CD4-positive, alpha-beta memory T cell (primary cell): ENCODE measurements at places on chromosomes 12 and 14.

- no peak for DNase-seq
Observed at GRCh38 chr12:52798671-52799504, 3.0 kb upstream of the KRT3 start.

DNA sequence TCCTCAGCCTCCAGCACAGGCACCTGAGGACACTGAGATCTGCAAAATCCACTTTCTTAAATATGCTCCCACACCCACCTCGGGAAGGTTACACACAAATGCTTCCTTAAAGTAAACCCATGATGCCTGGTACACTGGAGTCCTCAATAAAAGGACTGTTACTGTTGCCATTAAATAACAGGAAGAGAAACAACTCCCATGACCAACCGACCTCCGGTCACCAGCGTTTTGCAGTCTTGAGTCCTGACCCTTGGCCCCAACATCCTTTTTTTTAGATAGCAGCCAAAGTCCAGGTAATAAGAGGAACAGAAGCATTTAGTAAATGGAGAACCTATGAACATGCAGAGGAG is 42.4 kb downstream of the ITPK1 start:
- DNase-seq, result no peak

DNA sequence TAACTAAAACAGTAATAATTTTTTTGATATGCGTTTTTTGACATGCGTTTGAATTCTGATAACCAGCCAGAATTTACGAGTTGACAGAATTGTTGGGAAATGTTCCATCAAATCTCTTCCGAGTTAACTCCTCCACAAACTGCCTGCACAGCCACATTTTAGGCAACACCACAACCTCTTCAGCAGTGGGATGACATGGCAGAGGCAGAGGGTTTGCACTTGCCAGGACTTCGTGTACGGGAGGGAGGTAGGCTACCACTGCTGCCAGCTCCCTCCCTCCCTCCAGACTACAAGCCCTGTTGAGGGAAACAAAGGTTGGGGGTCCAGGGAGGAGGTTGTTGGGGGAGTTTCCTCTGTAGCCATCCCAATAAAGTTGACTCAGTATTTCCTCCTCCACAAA is 14.5 kb upstream of the ACTR6 start:
- DNase-seq, result no peak

DNA sequence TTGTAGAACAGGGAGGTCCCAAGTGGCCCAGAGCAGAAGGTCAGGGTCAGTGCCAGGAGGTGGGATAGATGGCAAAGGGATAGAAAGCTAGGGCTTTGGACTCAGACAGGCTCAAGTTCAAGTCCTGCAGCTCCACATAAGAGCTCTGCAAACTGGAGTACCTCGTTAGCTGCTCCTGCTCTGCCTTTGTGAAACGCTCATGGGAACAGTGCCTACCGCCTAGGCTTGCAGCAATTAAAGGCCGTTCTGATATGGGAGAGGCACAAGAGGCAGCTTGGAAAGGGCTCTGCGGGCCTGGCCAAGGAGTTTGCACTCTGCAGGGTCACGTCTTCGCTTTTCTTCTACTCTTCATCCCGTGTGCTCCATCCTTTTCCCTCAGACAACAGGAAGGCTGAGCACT is 54.1 kb downstream of the MAP1LC3B2 start:
- no peak for DNase-seq

DNA sequence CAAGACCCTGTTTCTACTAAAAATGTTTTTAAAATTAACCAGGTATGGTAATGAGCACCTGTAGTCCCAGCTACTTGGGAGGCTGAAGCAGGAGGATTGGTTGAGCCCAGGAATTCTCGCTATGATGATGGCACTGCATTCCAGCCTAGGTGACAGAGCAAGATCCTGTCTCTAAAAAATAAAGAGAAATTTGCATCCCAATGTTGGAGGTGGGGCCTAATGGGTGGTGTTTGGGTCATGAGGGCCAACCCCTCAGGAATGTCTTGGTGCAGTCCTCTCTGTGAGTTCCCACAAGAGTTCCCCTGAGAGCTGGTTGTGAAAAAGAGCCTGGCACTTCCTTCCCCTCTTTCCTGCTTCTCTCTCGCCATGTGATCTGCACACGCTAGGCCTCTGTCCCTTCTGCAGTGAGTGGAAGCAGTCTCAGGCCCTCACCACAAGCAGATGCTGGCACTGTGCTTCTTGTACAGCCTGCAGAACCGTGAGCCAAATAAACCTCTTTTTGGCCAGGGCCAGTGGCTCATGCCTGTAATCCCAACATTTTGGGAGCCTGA is 11.3 kb downstream of the ACOT6 start:
- no peak for DNase-seq
